Endothelial cell of umbilical vein (primary cell): ENCODE measurements at places on chromosomes 3 and 15. TPM values are rescaled to one million over a fixed set of nuclear protein-coding genes. Genes with fewer than 3 reads are reported as not detected.

GRCh38 chr3:60434950-60435349 lies 816.3 kb downstream of the FHIT start:
- no peak for DNase-seq
- no peaks in the 10 kb centered on the region for H3K36me3 ChIP-seq
- H3K27me3 ChIP-seq: no peaks in the 10 kb centered on the region
- H3K27ac ChIP-seq: no peak overlapping the region
- no peak overlapping the region for H3K4me3 ChIP-seq

GABRR3 gene
- not detected in 2 replicates for total RNA-seq

GRCh38 chr3:78761126-78761525 lies 1006.7 kb downstream of the ROBO1 start:
- no peak for DNase-seq
- no peak overlapping the region for H3K27ac ChIP-seq
- H3K4me3 ChIP-seq: no peak overlapping the region
- H3K4me1 ChIP-seq: no peaks in the 10 kb centered on the region
- no peaks in the 10 kb centered on the region for H3K36me3 ChIP-seq

ELL3 gene
- 2.4 and 3.6 TPM in 2 replicates for total RNA-seq

GRCh38 chr15:33191591-33191990 lies 2.9 kb downstream of the FMN1 start:
- H3K27ac ChIP-seq: no peak overlapping the region
- peaks cover 7% of the 10 kb centered on the region for H3K4me1 ChIP-seq
- H3K36me3 ChIP-seq: no peaks in the 10 kb centered on the region
- no peak for DNase-seq
- no peak overlapping the region for H3K4me3 ChIP-seq
- peaks cover 14% of the 10 kb centered on the region for H3K27me3 ChIP-seq

- no peak for DNase-seq
- H3K4me3 ChIP-seq: no peak overlapping the region
- H3K36me3 ChIP-seq: no peaks in the 10 kb centered on the region
- peaks cover 6% of the 10 kb centered on the region for H3K4me1 ChIP-seq
- peaks cover 2% of the 10 kb centered on the region for H3K27me3 ChIP-seq
Measured at GRCh38 chr15:45185069-45185779, 2.5 kb downstream of the SHF start.
